ENCODE measurements at places on chromosomes 1 and 21. TPM values are rescaled to one million over a fixed set of nuclear protein-coding genes. Genes with fewer than 3 reads are reported as not detected.

DNA sequence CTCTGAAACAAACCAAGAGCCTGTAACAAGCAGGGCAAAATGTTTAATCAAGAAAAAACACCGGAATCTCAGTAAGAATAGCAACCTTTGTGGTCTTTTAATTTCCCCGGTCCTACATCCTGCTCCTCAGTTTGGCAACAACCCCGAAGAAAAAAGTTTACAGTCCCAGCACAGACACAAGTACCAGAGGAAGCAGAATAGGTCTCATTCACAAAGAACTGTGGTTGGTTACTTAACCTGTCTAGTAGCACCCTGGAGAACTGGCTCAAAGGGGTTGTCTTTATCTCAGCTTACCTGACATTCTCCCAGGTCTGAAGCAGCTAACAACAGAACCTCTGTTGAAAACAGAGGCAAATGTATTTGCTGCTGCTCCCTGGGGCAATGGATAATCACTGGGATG lies 399.3 kb downstream of the AJAP1 start:
- no peak for DNase-seq

DNA sequence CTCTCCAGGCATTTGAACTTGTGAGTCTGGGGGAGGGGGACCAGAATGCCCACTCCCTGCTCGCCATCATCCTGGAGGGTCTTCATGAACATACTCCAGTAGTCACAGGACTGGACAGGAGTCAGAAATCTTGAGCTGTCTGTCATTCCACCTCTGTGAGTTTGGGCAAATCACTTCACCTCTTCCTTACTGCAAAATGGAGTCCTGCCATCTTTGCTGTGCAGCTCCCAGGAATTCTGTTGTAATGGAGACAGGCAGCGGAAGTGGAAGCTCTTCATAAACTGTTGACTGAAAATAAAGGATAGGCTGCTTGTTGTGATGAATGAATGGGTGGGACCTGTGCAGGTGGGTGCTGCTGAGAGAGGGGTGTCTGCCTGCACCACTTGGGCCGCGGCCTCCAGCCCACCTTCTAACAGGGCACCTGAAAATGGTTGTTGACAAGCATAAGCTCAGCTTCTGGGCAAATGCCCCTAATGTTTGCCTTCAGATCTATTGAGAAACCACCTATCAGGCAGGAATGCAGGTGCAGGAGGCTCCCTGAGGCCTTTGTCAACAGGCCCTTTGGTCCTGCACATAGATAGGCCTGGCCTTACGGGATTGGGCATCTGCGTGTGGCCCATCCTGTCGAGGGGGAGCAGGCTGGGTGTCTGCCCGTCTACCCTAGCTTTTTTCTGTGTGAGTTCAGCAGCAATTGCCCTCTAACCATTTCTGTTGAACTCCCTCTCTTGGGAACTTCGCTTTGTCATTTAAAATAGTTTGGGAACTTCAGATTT lies 321.0 kb downstream of the RPS6KC1 start:
- DNase-seq: no peak

Gene HSPA6
- 1.1 TPM for total RNA-seq

DNA sequence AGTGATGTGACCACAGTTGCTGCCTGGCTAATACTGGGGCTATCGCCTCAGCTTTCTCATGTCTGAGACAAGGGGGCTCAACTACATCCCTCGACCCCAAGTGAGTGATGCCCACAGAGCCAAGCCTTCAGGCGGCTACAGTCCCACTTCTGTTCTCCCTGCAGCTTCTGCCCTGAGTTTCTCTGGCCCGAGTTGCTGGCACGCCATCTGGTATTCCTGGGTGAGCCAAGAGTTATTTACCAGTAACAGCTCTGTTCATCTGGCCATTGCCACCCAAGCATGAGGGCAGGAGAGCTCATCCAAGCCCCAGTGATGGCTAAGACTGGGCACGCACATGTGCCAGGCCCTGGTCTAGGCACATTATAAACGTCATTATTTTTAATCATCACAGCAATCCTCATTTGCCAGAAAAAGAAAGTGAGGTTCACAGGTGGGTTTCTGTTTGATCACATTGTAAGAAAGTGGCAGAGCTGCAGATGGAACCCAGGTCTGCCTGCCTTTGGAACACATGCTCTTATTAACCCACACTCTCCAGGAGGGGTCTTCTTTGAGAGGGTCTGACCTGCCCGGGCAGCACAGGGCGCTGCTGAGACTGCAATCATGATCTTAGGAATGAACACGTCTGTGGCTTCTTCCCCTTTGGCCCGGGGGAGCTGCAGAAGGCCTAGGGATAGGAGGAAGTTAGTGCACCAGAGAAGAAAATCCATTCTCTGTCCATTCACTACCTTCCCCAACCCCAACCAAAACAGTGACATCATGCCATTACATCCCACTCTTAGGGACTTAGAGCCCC lies 27.5 kb downstream of the KCND3 start:
- DNase-seq: no peak

DNA sequence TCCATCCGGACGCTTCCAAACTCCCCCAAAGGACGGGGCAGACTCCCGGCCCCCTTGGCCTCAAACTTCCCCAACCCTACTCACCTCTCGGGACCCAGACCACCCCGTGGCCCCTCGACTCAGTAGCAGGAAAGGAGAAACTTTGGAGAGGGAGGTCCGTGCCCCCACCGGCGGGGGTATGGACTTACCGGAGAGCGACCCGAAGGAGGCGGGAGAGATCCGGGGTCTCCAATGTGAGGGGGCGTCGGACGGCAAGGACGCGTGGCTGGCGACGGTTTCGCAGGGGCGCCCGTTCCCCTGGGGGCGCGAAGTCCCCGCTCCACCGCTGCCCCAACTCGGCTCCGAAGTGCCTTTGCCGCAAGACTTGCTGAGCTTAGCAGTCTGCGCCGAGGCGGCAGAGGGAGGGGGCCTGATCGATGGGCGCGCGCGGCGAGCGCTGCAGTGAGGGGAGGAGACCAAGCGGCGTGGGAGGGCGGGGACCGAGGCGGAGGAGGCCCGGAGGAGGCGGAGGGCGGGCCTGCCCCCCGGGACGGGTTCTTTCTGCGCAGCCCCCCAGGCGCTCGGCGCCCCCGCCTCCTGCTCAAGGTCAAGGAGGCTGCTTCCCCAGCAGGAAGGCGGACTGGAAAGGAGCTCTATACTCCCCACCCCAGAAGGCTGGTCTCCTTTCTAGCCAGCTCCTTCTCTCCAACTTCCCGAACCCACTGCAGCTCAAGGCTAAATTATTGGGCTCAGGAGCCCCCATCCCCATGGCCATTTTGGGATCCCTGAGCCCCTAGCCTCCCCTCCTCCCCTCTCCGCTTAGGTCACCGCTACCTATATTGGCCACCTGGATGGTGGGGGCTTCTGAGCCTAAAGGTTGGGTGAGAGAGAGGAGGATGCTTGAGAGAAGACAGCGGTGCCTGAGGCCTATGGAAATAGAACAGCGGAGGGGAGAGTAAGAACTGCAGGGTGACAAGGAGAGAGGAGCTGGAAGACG lies at the start of gene SYT2:
Gene SYT2 (minus strand): TSS at position 385 of the 976 bp plus-strand sequence. CDS start 104,682 bp downstream, outside the sequence.
- DNase-seq: no peak

Gene NPHS2
- not detected for total RNA-seq

GRCh38 chr21:45278156-45278911 lies 9.4 kb downstream of the POFUT2 start:
- no peak for DNase-seq

- no peak for DNase-seq
Observed at GRCh38 chr1:175130649-175131045, 61.9 kb downstream of the KIAA0040 start.

DNA sequence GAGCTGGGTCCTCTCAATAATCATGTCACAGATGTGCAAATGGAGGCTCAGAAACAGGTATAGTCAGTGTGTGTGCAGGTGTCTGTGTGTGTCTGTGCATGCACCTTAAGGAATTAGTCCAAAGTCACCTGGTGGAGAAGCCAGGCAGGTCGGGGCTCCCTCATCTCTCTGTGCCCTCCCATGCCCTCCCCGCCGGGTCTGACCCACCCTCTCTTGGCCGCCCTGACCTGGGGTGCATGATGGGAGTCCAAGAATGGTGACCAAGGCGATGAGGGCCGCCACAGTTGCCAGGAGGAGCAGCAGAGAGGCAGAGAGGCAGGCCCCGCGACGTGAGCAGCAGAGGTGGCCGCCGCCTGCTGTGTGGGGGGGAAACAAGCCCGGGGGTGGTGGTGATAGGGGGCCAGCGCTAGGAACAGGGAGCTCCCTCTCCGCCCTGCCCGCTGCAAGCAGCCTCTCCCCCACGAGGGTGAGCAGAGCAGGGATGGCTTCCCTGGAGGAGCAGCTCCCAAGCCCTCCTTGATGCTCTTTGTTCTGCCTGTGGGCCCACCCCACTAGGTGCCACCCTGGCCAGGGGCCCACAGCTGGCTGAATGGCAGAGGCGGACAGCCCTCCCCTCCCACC lies 3.9 kb downstream of the LDLRAD1 start:
- DNase-seq: no peak

Gene MATN1
- total RNA-seq: not detected

- DNase-seq: peak; percentile 50
Observed at GRCh38 chr1:2271211-2271721, 43.1 kb downstream of the SKI start.

Gene S100A8
- 79.9 TPM for total RNA-seq

Gene FRRS1
- total RNA-seq: 2.8 TPM

Gene FAM131C
- 5.9 TPM for total RNA-seq

Gene TYW3
- total RNA-seq: 19.9 TPM

Gene GNAI3
- total RNA-seq: 2.3 TPM

Measured in Right ventricle myocardium inferior (tissue), 1 donor.